ENCODE measurements at places on chromosomes 2 and 18.

GRCh38 chr2:30545875-30546274 is 98.8 kb downstream of the LCLAT1 start:
- DNase-seq = no peak

DNA sequence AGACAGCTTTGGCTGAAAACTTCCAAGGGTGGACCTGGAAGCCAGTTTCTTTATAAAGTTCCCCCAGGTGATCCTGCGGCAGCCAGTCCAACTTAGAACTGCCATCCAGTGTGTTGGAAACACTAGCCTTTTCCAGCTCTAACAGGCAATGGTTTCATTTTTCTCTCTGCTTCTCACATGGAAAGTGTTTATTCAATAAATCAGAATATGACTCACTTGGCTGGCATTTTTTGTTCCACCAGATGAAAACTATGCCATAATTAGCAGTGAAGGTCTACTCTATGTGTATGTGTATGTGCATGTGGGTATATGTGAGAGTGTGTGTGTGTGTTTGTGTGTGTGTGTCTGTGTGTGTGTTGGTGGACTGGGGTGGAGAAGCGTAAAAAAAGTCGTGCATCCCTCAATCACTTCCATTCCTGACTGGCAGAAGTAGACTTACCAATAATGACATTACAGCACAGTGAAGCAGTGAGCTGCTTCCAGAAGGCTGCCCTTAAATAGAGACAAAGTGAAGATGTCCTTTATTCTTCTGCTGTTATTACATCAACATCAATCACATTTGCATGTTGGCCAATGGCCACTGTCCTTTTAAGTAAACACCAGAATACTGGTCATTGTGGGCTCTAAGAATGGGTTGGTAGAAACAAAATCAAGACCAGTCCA is 90.9 kb upstream of the SETBP1 start:
- DNase-seq = peak; percentile 78

DNA sequence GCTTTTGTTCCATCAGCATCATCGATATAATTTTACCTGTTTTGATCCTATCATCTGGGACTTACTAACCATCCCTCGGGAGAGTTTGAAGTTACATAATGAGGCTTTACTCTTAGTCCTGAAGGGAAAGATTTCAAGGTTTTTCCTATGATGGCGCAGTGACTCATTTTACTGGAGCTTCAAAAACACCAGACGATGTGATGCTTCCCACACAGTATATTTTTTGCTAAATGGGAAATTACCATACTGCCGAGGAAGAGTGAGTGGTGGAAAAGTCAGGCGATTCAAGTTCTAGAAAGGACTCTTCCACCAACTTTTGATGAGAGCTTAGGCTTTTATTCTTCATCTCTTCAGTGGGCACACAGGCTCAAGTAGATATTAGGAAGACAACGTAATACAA is 44.6 kb upstream of the GCG start:
- DNase-seq = peak; percentile 71

GRCh38 chr2:165064743-165065142 is 109.4 kb upstream of the SLC38A11 start:
- peak; percentile 24 for DNase-seq

DNA sequence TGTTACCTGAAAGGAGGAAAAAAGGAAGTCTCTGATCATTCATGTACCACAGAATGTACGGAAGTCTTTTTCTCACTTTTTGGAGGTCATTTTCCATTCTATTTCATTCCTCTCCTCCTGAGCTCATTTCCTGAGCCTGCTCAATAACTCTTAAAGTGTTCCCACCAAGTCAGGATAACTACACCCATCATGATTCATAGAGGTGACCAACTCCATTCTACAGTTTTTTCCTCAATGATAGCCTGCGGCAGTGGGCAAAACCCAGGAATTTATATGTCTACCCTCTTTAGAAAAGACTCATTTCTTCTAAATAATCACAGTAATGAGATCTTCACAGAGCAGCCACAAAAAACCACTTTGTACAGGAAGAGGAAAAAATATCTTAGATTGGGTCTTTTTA is 372.5 kb downstream of the RBM43 start:
- DNase-seq = peak; percentile 11

DNA sequence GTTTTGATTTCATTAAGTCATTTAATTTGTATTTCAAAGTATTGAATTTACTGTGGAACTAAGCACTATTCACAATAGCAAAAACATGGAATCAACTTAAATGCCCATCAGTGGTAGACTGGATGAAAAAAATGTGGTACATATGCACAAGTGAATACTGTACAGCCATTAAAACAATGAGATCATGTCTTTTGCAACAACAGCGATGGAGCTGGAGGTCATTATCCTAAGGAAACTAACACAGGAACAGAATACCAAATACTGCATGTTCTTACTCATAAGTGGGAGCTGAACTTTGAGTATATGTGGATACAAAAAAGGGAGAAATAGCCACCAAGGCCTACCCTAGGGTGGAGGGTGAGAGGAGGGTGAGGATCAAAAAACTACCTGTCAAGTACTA is 164.4 kb downstream of the BABAM2 start:
- DNase-seq = no peak

- DNase-seq = no peak
Observed at GRCh38 chr18:48533340-48534070, 5.3 kb upstream of the CTIF start.

DNA sequence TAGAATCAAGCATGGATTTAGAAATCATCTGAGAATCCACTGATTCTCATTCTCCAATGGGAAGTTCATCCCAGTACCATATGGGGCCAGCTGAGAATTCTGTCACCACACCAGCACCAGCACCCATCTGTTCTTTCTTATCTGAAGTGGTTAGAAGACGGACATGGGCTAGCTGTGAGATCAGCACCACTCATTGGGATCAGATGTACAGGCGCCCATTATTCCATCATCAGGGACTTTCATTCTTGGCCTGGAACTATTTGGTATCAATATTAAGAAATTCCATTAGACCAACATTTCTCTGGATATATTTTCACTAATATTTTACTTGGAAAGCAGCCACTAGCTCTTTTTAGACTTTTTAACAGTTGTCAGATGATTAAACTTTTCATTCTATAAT is 185.9 kb upstream of the LINC00305 start:
- DNase-seq = no peak

GRCh38 chr2:236904389-236905263 is 181.1 kb upstream of the COPS8 start:
- DNase-seq = no peak

- peak; percentile 64 for DNase-seq
Observed at GRCh38 chr2:133710613-133711012, 142.3 kb upstream of the NCKAP5 start.

DNA sequence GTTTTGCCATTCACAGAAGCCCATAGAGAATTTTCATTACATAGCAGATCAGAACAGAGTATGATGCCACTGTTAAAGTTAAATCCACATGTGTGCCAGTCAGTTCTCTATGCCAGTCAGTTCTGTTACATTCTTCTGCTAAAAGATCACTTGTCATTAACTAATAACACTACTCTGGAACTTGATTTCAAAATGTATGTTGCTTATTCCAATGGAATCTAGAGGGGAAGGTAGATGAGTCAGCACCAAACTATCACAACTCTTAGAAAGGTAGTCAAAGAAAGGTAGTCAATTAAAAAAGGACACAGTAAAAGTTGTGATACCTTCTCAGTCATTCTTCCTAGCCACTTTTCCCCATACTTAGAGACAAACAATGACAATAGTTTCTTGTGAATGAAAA is 1214.4 kb downstream of the LRP1B start:
- peak; percentile 74 for DNase-seq

GRCh38 chr2:210544831-210545230 is 11.6 kb upstream of the CPS1 start:
- no peak for DNase-seq

GRCh38 chr2:118167026-118167425 is 78.8 kb downstream of the INSIG2 start:
- no peak for DNase-seq

- DNase-seq = no peak
Observed at GRCh38 chr2:182444806-182445205, 18.0 kb upstream of the PDE1A start.

DNA sequence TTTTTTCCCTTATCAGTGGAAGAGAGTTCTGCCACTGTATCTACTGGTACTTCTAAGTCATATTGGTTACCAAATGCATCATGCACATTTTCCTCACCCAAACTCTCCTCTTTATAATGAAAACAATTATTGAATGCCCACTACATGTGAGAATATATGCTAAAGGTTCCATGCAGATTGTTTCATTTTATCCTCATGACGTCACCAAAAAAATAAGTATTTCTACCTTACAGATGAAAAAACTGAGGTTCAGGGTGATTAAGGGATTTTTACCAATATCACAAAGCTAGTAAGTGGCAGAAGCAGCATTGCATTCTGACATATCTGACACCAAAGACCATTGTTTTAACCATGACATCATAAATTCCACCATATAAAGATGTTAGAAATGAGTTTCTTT is 51.9 kb upstream of the ZEB2 start:
- DNase-seq = no peak

GRCh38 chr2:137249463-137250130 is 484.3 kb downstream of the THSD7B start:
- DNase-seq = peak; percentile 77

DNA sequence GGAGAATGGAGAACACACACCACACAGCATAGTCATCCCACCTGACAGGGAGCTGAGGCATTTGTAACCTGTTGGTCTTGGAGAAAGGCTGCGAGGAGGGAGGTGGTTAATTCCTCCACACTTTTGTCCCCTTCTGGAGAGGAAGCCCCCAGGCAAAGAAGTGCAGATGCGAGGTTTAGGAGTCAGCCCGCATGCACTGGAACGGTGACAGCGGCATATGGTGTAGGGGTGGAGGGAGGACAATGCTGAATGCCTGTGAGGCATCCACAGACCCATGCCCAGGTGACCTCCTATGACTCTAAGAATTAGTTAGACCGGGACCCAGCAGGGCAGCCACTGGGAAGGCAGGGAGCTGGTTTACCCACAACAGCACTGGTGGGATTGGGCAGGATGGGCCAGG is 12.2 kb downstream of the SPATA3 start:
- DNase-seq = no peak

DNA sequence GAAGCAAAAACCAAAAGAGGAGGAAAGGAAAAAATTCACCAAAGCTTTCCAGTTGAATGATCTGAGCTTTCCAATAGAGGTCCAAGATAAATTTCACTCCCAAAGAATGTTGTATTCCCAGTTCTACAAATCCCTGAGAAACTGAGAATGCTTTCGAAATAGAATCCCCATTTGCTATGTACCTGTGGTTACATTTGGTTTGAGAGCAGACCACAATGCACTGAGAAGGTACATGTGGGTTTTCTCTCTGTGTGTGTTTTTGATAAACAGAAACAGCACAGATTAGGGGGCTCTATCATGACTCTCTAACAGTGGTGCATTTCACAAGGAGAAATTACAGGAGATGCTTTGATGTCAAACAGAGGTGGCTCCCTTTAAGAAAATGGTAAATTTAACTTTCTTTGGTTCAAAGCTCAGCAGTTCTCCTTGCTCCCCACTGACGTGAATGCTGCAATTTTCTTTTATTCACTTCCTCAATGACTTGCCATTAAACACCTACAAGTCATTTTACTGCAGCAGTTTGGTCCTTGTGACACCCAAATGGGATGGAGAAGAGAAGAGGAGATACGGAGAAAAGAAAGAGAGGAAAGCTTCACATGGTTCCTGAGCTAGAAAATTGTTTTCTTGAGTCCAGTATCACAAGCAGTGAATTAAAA is 108.7 kb downstream of the EPHA4 start:
- DNase-seq = no peak

DNA sequence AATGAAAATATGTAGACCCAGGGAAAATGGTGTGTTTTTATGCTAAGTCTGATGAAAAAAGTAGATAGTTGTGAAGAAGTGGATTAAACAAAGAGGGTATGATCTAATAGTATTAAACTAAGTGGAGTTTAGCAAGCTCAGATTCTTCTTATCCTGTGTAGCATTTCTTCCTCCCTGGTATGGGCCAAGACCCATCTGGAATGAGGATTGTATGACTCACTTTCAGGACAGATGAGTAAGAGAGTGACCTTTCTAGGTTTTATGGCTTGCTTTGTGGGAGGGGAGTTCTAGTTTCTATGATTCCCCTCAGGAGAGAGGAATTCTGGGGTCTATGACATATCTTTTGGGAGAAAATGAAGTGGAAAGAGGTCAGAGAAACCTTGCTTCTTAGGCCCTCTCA is 550.1 kb downstream of the SPAG16 start:
- peak; percentile 64 for DNase-seq

DNA sequence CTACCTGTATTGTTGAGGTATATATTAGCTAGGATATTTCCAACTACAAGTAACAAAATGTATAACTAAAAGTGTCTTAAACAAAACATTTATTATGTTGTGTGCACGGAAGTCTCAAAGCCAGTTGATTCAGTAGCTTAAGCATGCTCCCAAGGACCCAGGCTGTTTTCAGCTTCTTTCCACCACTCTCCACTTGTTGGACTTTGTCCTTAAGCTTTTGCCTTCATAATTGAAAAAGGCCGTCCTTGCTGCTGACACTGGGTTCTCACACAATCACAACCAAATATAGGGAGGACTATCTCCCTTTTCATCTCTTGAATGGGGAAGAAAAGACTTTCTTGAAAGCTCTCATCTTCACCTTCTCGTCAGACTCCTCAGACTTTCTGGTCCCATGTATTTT is 12.2 kb upstream of the NEMP2 start:
- no peak for DNase-seq

DNA sequence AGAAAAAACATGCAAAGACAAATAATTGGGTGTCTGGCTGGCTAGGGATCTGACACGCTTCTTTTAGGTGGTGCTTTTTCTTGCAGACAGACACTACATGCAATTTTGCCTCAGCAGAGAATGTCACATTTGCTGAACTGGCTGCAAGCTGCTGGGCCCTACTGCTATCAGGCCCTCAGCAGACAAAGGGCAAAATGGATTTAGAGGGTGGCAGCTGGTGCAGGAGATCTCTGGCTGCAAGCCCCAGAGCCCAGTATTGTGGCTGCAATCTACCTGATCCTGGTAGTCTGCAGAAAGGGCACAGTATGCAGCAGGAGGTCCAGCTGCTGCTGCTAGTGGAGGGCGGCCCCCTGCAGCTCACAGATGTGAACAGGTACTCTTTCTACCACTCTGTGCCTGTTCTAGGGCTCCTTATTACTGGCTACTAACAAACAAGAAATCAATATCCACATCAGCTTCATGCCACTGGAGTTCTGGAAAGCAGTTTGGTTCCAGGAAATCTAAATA is 796.7 kb upstream of the CELF4 start:
- no peak for DNase-seq

DNA sequence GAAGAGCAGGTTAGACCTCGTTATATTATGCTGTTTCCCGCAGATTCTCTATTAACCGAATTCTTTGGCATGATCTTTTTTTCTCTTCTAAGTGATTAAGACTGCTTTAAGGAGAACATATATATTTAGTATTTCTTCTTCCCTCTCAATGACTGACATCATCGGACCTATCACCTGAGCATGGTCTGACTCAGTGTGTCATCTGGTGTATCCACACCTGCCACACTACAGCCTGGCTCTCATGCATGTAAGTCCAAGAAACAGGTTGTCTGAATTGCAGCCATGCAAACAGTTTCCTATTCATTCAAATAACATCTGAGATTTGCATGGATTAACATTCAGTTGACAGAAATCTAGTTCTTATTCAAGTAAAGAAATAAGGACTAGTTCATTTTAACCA is 55.1 kb upstream of the CWC22 start:
- DNase-seq = peak; percentile 37
